Activated T-cell treated with anti-CD3 and anti-CD28 coated beads, Interleukin-2, amount 50 U/mL, for 72 hours (primary cell): ENCODE measurements at places on chromosomes 11 and 22. TPM values are rescaled to one million over a fixed set of nuclear protein-coding genes. Genes with fewer than 3 reads are reported as not detected.

The ZNF214 gene
- 0.10 TPM for total RNA-seq

GRCh38 chr22:29625090-29625825 is 21.8 kb downstream of the NF2 start:
- H3K4me3 ChIP-seq = peak overlapping the region; percentile 71
- peak overlapping the region; percentile 93 for H3K27ac ChIP-seq
- H3K4me1 ChIP-seq = peaks cover 64% of the 10 kb centered on the region
- no peaks in the 10 kb centered on the region for H3K27me3 ChIP-seq
- H3K36me3 ChIP-seq = no peaks in the 10 kb centered on the region

The MGAT3 gene
- 2.6 TPM for total RNA-seq

- H3K27me3 ChIP-seq = peaks cover 35% of the 10 kb centered on the region
- H3K27ac ChIP-seq = no peak overlapping the region
- H3K36me3 ChIP-seq = no peaks in the 10 kb centered on the region
Observed at GRCh38 chr11:34836958-34837856, 79.0 kb downstream of the APIP start.

GRCh38 chr22:21726650-21727049 is 8.9 kb downstream of the YPEL1 start:
- no peaks in the 10 kb centered on the region for H3K27me3 ChIP-seq
- H3K36me3 ChIP-seq = no peaks in the 10 kb centered on the region
- H3K27ac ChIP-seq = no peak overlapping the region
- H3K4me3 ChIP-seq = no peak overlapping the region

- DNase-seq = no peak
- H3K27ac ChIP-seq = no peak overlapping the region
- no peaks in the 10 kb centered on the region for H3K27me3 ChIP-seq
- no peak overlapping the region for H3K4me3 ChIP-seq
Observed at GRCh38 chr11:19746086-19746485, 33.4 kb downstream of the NAV2 start.

- H3K4me1 ChIP-seq = no peaks in the 10 kb centered on the region
- H3K36me3 ChIP-seq = no peaks in the 10 kb centered on the region
- DNase-seq = no peak
- H3K4me3 ChIP-seq = no peak overlapping the region
- no peak overlapping the region for H3K27ac ChIP-seq
Observed at GRCh38 chr22:48579043-48579927, 1248.4 kb downstream of the BRD1 start.

DNA sequence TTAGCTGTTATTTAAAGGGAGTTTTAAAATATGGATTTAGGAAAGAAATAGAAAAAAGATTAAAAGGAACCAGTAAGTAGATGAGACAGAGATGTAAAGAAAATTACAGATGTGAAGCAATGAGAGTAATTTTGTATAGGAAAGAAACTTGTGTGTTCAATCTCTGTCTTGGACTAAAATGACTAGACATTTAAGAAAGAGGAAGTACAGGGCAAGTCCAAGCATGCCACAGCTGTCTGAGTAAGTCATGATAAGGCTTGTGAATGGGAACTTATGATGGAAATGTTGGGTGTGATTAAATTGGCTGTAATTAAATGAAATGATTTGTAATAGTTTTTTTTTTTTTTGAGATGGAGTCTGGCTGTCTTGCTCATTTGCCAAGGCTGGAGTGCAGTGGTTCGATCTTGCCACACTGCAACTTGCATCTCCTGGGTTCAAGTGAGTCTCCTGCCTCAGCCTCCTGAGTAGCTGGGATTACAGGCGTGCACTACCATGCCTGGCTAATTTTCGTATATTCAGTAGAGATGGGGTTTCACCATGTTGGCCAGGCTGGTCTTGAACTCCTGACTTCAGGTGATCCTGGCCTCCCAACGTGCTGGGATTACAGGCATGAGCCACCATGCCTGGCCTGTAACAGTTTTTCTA is 5.9 kb upstream of the ACY3 start:
- no peak overlapping the region for H3K27ac ChIP-seq
- DNase-seq = no peak
- H3K36me3 ChIP-seq = peaks cover 4% of the 10 kb centered on the region
- peaks cover 10% of the 10 kb centered on the region for H3K4me1 ChIP-seq
- H3K27me3 ChIP-seq = no peaks in the 10 kb centered on the region
- peak overlapping the region; percentile 55 for H3K4me3 ChIP-seq

The OR52A1 gene
- not detected for total RNA-seq

The BSCL2 gene
- total RNA-seq = 38.4 TPM

DNA sequence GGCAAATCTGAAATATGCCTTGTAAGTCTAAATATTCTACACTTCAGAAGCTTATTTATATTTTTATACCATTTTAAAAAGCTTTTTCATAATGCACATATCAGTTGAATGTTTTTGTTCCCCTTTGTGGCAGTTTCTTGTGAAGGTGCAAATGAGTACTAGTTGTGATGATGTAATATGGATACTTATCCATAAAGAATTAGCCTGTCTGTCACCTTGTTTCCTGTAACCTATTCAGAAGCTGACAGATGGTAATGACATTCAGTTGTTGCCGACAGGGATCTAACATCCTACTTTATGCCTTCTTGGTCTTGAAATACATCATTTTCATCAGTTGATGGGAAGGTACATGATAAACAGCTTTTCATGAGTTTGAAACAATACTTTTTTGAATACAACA is 2.9 kb downstream of the QSER1 start:
- H3K36me3 ChIP-seq = peaks cover 2% of the 10 kb centered on the region
- no peak for DNase-seq
- H3K4me1 ChIP-seq = peaks cover 42% of the 10 kb centered on the region
- H3K27ac ChIP-seq = peak overlapping the region; percentile 33
- no peaks in the 10 kb centered on the region for H3K27me3 ChIP-seq

DNA sequence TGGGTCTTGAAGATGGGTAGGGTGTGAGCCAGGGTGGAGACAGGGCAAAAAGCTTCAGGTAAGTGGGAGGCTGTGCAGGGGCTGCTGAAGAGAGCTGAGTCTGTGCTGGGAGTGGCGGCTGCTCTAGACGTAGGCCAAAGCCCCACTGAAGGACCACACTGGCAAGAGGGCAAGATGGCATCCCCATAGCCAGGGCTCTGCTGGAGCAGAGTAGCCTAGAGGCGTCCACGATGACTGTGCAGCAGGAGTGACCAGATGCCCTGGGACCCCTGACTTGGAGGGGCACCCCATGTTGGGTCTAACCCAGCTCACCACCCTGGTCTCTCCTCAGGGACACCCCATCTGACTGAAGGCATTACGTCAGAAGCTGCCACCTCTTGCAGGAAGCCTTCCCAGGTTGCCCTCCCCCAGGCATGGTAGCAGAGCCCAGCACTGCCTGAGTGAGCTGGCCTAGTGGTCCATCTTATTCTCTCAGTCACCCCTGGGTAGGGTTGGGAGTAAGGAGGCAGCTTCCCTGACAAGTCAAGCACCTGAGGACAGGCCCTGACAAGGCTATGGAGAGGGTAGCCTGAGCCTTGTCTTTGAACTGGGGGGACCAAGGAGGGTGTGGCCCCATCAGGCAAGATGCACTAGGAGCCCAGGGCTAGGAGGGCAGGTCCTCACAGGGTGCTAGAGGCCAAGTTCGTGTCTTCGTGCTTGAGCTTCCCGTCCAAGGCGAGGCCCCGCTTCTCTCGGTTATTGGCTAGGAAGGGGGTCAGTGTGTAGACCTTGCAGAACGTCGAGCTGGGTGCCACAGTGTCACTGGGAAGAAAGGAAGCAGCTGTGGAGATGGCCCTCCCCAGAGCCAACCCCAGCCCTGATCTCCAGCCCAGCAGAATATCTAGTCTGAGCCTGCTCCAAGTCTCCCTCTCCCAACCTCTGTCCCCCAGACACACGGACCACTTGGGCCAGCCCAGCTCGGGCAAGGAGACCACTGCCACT is 33.1 kb downstream of the TPBGL start:
- H3K4me3 ChIP-seq = no peak overlapping the region
- no peaks in the 10 kb centered on the region for H3K27me3 ChIP-seq
- DNase-seq = no peak
- no peaks in the 10 kb centered on the region for H3K36me3 ChIP-seq
- H3K27ac ChIP-seq = peak overlapping the region; percentile 83

The PANX2 gene
- total RNA-seq = 8.0 TPM

- H3K27ac ChIP-seq = no peak overlapping the region
- H3K36me3 ChIP-seq = no peaks in the 10 kb centered on the region
- no peaks in the 10 kb centered on the region for H3K27me3 ChIP-seq
- peaks cover 8% of the 10 kb centered on the region for H3K4me1 ChIP-seq
- DNase-seq = no peak
Observed at GRCh38 chr22:31239771-31240370, 27.8 kb downstream of the LIMK2 start.

The CASP1 gene
- 20.4 TPM for total RNA-seq

The CNGA4 gene
- 0.29 TPM for total RNA-seq

GRCh38 chr11:57901756-57902155 is 121.9 kb upstream of the OR9Q1 start:
- no peaks in the 10 kb centered on the region for H3K36me3 ChIP-seq
- no peak for DNase-seq
- H3K27ac ChIP-seq = no peak overlapping the region
- peaks cover 8% of the 10 kb centered on the region for H3K4me1 ChIP-seq
- peaks cover 5% of the 10 kb centered on the region for H3K27me3 ChIP-seq

DNA sequence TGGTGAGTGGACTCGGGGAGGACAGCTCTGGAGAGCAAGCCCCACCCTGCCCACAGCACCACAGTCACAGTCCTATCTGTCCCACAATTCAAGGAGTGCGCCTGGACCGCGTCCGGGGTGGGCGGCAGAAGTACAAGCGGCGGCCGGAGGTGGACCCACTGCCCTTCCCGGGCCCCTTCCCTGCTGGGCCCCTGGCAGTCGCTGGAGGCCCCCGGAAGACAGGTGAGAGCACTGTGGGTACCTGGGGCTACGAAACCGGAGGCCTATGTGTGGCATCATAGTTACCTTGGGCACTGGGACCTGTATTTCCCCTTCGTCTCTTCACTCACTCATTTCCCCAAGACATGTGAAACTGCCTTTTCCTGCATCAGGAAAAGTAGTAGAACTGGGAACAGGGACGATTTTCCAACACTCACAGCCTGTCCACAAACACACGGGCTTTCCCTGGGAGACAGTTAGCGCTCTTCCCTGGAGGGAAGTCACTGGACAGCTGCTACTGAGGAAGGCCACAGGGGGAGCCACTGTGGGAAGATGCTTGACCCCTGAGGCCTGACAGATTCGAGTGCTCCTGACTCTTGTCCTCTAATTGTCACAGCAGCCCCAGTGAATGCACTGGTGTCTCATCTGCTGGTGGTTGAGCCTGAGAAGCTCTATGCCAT is 3.1 kb downstream of the TRMT112 start:
- H3K36me3 ChIP-seq = peaks cover 7% of the 10 kb centered on the region
- H3K27me3 ChIP-seq = no peaks in the 10 kb centered on the region
- H3K4me3 ChIP-seq = no peak overlapping the region

DNA sequence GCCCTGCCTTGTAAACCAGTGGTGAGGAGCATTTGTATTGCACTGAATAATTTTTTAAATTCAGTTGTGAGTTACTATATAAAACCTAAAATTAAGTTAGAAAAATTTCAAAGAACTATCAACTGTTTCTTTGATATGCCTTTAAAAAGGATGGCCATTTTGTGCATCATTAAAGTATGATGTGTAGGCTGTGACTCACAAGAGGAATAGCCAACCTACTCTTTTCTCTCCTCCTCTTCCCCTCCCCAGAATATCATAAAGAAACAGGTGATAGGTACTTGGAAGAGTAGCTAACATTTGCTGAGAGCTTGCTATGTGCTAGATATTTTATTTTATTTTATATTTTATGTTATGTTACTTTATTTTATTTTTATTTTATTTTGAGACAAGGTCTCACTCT is 10.6 kb upstream of the PIK3C2A start:
- no peak overlapping the region for H3K27ac ChIP-seq
- H3K4me1 ChIP-seq = no peaks in the 10 kb centered on the region
- H3K36me3 ChIP-seq = peaks cover 2% of the 10 kb centered on the region
- H3K27me3 ChIP-seq = no peaks in the 10 kb centered on the region
- DNase-seq = no peak

- DNase-seq = peak; percentile 4
- H3K4me1 ChIP-seq = peaks cover 15% of the 10 kb centered on the region
- no peak overlapping the region for H3K27ac ChIP-seq
- H3K4me3 ChIP-seq = no peak overlapping the region
- H3K36me3 ChIP-seq = no peaks in the 10 kb centered on the region
Observed at GRCh38 chr11:43504316-43504950, 145.7 kb downstream of the TTC17 start.

- no peaks in the 10 kb centered on the region for H3K27me3 ChIP-seq
- no peak overlapping the region for H3K27ac ChIP-seq
- no peaks in the 10 kb centered on the region for H3K36me3 ChIP-seq
Observed at GRCh38 chr22:38613588-38613987, 42.6 kb downstream of the FAM227A start.

The SCGB1C1 gene
- not detected for total RNA-seq
